Peyer's patch (tissue), 4 donors: ENCODE measurements at places on chromosomes 1 and 21. TPM values are rescaled to one million over a fixed set of nuclear protein-coding genes. Genes with fewer than 3 reads are reported as not detected.

Gene TSSK3
- total RNA-seq = 5.2 TPM

Gene MYCL
- total RNA-seq = 14.2 TPM

Gene OR14C36
- not detected for total RNA-seq

Gene KCNK2
- total RNA-seq = 0.53 TPM

GRCh38 chr1:36464605-36465393 lies 615 bp upstream of the MRPS15 start:
- H3K27ac ChIP-seq = peak overlapping the region; percentile 86
- DNase-seq = no peak
- H3K4me3 ChIP-seq = peak overlapping the region; percentile 69
- no peaks in the 10 kb centered on the region for H3K27me3 ChIP-seq
